Stimulated activated CD4-positive, alpha-beta T cell treated with anti-CD3 and anti-CD28 coated beads, Interleukin-2, amount 100 ng/mL, for 24 hours (primary cell): ENCODE measurements at places on chromosomes 4 and X.

- no peak for DNase-seq
Measured at GRCh38 chr4:101367201-101367600, 19.9 kb upstream of the PPP3CA start.

DNA sequence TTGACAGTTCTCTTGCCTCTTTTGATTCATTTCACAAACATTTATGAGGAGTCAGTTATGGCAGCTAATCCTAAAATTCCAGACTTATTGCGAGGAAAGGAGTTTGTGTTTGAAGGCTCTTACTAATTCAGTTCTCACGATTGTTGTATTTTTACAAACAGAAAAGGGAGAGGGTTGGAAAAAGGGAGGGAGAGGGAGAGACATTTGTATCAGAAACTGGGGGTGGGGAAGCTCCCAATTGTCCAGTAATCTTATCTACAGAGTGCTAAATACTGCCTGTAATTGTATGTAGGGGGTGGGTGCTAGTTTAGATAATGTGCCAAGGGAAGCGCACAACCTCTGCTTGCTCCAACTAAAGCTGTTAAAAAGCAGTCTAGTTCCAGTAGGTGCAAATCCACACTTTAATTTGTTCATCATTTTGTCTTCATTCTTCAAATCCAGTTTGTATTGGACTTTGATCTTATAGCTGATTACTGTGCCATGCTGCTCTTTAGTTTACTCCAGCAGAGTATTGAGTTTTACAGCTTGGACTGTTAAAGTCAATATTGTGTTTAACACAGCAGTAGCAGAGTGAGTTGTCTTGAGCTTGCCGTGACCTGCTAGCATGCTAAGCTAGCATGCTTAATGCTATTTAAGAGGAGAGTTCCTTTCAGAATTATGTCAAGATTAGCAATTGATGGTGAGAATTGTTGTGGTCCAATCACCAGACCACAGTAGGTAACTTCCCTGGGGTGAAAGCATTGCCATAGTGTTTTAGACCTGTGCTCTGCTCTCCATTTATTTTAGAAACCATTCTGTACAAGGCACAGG lies 13.9 kb downstream of the FNIP2 start:
- DNase-seq, result no peak

DNA sequence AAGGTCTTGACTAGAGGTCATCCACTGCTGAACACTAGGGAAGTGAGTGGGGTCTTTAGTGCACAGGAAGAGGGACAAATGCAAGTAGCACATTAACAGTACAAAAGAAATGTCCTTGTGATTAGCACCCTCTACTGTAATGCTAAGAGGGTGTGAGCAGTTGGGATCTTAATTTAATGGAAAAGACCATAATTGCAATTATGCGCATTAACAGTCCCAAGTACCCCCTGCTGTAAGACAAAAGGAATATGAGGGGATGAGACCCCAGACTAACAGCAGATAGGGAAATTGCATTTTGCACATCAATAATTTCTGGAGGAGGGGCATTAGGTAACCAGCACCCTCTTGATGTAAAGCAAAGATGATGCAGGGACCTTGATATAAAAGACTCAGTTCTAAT lies 285.0 kb downstream of the CHIC1 start:
- no peak for DNase-seq

DNA sequence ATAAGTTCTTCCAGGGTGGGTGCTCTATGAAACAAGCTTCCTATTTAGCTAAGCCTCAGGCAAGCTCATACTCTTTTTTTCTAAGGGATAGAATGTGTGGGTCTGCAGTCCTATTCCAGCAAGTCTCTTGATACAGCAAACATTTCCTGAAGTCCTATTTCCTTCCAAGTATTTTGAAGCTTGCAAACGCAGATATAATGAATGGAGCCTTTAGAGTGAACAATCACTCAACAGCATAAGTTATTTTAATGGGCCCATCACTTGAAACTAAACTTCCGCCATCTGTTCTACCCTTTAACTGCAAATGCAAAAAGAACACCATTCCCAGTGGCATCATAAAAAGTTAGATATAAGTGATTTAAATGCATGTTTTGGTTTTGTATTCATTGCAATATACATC lies 108.3 kb upstream of the TAPT1 start:
- DNase-seq, result no peak

- no peak for DNase-seq
Measured at GRCh38 chrX:36422368-36422767, 502.8 kb downstream of the CFAP47 start.

DNA sequence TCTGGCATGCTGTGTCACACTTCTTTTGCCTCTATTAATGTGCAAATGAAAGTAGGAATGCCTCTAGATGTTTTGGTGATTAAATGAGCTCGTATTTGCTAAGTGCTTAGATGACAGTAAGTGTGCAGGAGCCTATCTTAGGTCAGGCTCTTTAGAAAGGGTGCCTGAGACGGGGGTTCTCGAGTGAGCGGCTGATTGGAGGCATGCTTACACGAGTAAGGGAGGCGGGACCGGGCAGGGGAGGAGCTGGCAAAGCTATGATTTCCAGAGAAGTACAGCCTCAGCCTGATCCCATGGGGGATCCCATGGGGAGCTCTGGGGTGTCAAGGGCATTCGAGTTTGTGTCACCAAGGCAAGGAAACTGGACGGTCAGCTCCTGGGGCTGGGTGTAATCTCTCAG lies 44.8 kb downstream of the CLDN34 start:
- DNase-seq, result no peak

GRCh38 chr4:4823621-4824162 lies 35.8 kb upstream of the MSX1 start:
- no peak for DNase-seq

DNA sequence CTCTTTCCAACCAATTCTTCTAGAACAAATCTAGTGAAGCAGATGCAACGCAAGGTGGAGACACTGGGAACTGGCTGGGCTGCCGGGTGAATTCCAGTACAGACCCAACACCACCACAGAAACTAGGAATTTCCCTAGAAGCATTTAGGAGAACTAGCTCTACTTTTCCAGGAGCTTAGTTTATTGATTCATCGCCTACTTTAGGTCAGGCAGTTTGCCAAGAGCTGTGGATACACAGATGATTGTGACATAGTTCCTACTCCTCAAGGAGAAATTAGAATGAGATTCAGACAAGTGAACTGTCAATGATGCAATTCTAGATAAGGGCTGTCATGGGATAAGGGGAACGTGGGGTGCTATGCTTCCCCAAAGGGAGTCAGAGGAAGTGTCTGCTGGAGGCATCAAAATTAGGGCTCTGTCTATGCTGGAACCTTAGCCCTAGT lies 350.0 kb downstream of the CAMK2D start:
- DNase-seq, result no peak

GRCh38 chr4:173185847-173186510 lies 17.4 kb downstream of the GALNT7 start:
- DNase-seq, result no peak

- no peak for DNase-seq
Measured at GRCh38 chr4:95108883-95109421, 351.2 kb downstream of the BMPR1B start.

DNA sequence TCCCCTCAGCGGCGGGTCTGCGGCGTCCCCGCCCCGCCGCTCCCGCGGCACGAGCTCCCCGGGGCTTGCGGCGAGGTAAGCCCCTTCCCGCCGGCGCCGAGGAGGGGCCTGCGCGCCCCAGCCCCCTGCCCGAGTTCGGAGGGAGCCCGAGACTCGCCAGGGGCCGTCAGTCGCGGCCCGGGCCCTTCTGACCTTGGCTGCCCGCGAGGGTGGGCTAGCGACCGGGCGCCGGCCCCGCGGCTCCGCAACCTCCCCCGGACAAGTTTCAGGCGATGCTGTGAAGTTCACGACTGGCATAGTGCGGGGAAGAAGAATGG lies 554 bp downstream of the CDKL5 start:
- DNase-seq, result no peak

GRCh38 chrX:45266456-45266855 lies 65.8 kb upstream of the DIPK2B start:
- no peak for DNase-seq

GRCh38 chr4:145298885-145299284 lies 118.5 kb upstream of the OTUD4 start:
- no peak for DNase-seq

- no peak for DNase-seq
Measured at GRCh38 chr4:41400296-41400695, 137.7 kb upstream of the LIMCH1 start.

- no peak for DNase-seq
Measured at GRCh38 chr4:101254776-101255175, 92.5 kb downstream of the PPP3CA start.

DNA sequence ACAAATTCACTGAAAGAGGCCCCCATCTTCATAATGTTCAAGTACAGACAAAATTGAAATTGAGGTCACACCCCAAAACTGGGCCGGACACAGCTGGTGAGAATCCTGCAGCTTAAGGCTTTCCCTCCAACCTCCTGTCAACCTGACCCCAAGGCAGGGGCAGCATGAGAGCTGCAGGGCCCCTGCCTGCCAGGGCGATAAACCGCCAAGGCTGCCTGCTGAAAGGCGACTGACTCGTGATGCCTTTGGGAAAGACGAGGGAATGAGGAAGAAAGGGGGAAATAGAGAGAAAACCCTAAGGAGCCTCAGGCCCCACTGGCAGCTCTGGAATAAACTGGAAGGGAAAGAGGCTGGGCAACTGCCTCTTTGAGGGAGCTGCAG lies 7.3 kb upstream of the IRAK1 start:
- DNase-seq, result no peak

- DNase-seq, result no peak
Measured at GRCh38 chr4:6693231-6694176, at the start of gene S100P. TSS of gene S100P (plus strand) at chr4:6693878. CDS start at chr4:6693933, 55 bp downstream.

GRCh38 chr4:102596532-102596931 lies 95.4 kb downstream of the NFKB1 start:
- no peak for DNase-seq
